Right ventricle myocardium inferior (tissue), 1 donor: ENCODE measurements at places on chromosomes 11 and 22. TPM values are rescaled to one million over a fixed set of nuclear protein-coding genes. Genes with fewer than 3 reads are reported as not detected.

DNA sequence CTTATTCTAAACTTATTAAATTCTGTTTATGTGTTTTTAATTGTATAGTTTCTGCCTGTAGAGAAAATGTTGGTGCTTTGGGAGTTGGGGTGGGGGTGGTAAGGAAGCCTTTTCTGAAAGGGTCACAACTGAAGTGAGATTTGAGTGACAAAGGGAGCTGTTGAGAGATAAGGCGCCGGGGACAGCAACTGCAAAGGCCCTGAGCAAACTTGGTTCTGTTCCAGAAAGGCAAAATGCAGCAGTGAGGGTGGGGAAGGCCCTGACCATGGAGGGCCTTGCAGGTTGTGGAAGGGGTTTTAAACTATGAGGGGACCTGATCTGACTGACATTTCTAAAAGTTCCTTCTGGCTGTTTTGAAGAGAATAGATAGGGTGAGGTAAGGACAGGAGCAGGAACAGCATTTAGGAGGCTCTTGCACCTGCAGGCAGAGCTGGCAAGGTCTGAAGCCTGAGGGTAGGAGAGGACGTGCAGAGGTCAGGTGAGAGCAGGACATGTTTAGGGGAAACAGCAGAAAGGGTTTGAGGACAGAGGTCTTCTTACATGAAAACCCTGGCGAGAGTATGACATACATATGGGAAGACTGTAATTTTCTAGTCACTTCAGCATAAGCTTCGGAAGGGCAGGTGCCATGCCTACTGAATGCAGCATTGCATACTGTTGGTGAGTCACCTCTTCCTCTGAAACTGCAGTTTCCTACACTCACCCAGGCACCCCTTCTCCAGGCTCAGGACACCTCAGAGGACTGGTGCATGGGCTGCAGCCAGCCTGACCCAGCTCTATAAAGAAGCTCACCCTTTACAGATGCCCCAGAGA lies 190.7 kb downstream of the SNX19 start:
- no peak for DNase-seq

GRCh38 chr11:78027759-78028158 lies 4.7 kb upstream of the KCTD14 start:
- no peak for DNase-seq

- no peak for DNase-seq
Measured at GRCh38 chr22:49303061-49303735, 524.5 kb downstream of the BRD1 start.

The TBX10 gene
- 0.41 TPM for total RNA-seq

The OR10D3 gene
- total RNA-seq, result not detected
